ENCODE measurements at places on chromosomes 2 and 18. TPM values are rescaled to one million over a fixed set of nuclear protein-coding genes. Genes with fewer than 3 reads are reported as not detected.

Gene TTLL4
- total RNA-seq, result 78.0 TPM

Gene GALNT13
- total RNA-seq, result 4.8 TPM

Gene GPBAR1
- total RNA-seq, result 0.09 TPM

Gene PSTPIP2
- 0.51 TPM for total RNA-seq

Gene LCT
- total RNA-seq, result not detected

Gene REEP1
- 0.14 TPM for total RNA-seq

Gene SLC19A3
- total RNA-seq, result 2.3 TPM

Gene APLF
- total RNA-seq, result 2.2 TPM

Gene DOCK10
- total RNA-seq, result not detected

Gene G6PC2
- not detected for total RNA-seq

Gene CPO
- total RNA-seq, result not detected

DNA sequence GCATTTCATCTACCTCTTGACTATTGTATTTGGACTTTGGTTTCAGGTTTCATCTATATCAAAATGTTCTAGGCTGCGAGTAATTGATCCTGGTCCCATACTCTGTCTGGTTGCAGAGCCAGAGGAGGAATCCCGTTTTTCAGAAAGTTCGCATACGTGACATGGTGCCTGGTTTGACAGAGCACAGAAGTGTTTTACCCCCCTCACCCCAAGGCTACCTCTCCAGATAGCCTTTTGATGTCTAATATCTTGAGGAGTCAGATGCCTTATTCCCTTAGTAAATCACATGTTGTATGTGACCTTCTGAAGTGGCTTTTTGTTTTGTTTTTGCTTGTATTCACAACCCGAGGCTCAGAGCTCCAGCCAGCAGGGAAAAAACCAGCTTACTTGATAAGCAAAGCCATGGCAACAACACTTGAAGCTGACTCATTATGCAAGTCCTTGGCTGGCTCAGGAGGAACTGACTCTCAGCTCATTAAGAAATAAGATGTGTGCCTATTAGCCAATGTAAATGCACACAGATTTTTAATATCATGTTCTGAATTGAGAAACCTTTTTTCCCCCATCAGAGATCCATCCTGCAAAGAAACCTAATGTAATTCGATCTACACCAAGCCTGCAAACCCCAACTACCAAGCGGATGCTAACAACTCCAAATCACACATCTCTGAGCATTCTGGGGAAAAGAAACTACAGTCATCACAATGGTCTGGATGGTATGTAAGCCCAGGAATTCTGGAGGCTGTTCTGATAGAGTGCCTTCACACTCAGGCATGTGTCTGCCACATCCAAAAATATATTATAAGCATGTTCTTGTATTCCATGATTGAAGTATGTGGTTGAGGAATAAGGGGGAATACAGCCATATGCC is 41.4 kb downstream of the OXER1 start:
- no peak for DNase-seq

- DNase-seq, result no peak
Measured at GRCh38 chr2:193556766-193557470, 1362.2 kb upstream of the TMEFF2 start.

DNA sequence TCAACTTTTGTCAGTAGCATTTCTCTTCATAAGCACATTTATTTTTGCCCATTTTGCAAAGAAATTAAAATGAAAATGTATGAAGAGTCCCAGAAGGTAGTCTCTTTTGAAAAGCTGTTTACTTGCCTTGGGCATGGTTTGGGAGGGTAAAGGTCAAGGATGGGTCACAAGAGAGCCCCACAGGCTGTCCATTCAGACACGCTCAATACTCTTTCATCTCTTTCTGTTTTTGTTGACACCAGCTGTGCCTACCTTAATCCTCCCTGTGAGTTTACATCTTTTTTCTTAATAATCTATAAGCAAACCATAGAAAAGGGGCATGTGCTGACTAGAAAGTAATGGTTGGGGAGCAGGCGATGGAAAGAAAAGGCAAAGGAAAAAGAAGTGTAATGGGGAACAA is 49.6 kb upstream of the KLF7 start:
- DNase-seq, result no peak

DNA sequence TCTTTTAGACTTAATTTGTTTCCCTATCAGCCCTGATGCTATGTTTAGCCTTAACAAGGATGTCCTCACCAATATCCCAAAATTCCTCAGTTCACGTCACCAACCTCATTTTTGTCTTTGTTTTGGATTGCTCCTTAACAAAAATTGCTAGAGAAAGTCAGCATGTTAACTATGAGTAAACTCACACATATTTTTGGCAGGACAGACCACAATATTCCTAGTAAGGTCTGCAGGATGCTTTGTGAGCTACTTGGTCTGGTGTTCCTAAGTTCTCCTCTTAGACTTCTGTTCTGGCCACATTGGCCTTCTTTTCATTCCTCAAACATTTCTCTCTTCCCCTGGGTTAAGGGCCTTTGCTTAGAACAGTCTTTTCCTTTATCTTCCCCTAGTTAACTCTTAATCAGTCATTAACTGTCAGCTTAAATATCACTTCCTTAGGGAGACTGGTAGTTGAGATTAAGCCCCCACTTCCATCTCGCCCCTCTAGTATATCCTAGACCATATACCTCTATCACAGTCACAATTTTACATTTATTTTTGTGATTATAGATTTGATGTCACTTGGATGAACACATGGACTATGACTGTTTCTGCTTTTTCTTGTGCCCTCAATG is 116.2 kb downstream of the ADCYAP1 start:
- no peak for DNase-seq

GRCh38 chr2:69163109-69163508 is 150.1 kb downstream of the ANTXR1 start:
- DNase-seq, result no peak

DNA sequence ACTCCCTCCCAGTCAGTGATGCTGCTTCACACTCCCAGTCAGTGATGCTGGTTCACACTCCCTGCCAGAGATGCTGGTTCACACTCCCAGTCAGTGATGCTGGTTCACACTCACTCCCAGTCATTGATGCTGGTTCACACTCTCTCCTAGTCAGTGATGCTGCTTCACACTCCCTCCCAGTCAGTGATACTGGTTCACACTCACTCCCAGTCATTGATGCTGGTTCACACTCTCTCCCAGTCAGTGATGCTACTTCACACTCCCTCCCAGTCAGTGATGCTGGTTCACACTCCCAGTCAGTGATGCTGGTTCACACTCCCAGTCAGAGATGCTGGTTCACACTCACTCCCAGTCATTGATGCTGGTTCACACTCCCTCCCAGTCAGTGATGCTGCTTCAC is 34.3 kb upstream of the KCNG2 start:
- no peak for DNase-seq

DNA sequence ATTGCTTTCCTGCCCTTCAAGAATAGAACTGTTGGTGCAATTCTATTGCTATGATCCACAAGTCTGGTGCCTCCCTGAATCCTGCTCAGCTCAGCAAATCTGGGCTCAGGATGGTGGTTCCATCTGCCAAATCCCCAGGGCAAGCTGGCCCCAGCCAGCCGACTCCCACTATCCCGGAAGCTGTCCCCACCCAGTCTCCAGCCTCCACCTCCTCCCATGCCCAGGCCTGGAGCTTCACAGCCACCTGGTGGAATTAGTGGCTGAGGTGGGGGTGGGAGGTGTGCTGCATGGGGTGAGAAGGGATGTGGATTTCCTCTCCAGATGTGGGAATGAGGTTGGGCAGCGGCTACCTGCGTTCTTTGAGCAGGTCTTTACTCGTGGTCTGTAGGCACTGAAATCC is 119.3 kb upstream of the SMAD2 start:
- no peak for DNase-seq

- no peak for DNase-seq
Measured at GRCh38 chr2:131026919-131027318, 66.3 kb downstream of the FAM168B start.

- DNase-seq, result no peak
Measured at GRCh38 chr2:132577686-132578085, 92.3 kb downstream of the LYPD1 start.

DNA sequence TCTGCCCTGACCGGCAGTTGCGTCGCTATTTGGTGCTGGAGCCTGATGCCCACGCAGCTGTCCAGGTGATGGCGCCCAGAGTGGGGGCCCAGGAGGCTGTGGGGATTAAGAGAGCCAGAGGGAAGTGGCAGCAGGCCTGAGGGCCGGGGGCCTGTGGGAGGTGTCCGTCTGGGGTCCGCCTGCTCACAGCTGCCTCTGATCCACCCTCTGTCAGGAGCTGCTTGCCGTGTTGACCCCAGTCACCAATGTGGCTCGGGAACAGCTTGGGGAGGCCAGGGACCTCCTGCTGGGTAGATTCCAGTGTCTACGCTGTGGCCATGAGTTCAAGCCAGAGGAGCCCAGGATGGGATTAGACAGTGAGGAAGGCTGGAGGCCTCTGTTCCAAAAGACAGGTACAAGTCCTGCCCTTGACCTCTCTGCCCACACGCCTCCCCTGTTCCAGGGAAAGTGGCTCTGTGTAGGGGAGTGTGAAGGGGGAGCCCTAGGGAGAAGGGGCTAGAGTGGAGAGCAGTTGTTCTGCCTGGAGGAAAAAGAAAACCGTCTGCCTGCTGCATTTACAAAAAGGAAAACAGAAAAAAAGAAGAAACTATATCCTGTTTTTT is 11.6 kb downstream of the STK11IP start:
- no peak for DNase-seq
